Activated naive CD4-positive, alpha-beta T cell treated with anti-CD3 and anti-CD28 coated beads, Interleukin-2, amount 10 ng/mL, durations not matched to agents 7 days and 5 days (primary cell): ENCODE measurements at places on chromosomes 5 and 9.

- DNase-seq: no peak
Observed at GRCh38 chr5:5613261-5613990, 190.9 kb downstream of the ICE1 start.

GRCh38 chr5:125258615-125259014, 512.2 kb upstream of the ZNF608 start:
- no peak for DNase-seq

DNA sequence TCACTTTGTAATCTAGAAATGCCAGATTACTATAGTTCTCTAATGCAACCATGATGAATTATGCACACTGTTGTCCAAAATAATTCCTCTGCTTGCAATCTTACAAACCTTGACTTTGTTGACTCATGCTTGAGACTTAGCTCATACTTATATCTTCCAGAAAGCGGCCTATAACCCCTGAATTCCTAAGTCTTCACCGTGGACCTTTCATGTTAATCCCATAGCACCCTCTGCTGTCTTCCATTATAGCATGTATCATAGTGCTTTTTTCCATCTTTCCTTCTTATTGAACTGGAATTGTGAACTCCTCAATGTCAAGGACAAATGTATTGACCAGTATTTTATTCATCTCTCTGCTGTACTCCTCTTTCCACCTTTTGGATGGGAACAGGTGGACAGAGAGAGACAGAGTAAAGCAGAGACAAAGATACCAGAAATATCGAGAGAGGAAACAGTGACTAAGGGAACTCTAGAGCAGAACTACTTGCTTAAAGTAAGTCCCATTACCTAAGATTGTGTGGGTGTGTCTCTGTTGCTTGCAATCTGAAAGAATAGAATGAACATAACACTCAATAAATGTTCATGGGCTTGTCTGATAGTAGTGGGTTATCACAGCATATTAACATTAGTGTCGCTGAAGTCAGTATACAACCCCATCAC, 110.0 kb downstream of the LURAP1L start:
- DNase-seq: no peak

DNA sequence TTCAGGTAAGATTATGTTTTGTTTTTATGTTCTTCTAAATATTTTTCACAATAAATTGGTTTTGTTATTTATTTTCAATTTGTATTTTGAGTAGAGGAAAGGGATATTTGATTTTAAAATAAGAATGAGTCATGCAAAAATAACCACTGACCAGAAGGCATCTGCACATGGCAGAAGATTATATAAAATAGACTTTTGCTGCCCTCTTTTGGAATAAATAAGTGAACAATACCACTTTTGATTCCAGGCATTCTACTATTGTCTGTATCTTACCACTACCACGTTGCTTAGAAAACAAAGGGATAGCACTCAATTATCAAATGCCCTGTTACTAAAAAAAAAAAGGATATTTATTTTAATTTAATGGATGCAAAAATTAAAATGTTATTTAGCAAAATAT, 227.3 kb upstream of the ITGA1 start:
- DNase-seq: no peak

DNA sequence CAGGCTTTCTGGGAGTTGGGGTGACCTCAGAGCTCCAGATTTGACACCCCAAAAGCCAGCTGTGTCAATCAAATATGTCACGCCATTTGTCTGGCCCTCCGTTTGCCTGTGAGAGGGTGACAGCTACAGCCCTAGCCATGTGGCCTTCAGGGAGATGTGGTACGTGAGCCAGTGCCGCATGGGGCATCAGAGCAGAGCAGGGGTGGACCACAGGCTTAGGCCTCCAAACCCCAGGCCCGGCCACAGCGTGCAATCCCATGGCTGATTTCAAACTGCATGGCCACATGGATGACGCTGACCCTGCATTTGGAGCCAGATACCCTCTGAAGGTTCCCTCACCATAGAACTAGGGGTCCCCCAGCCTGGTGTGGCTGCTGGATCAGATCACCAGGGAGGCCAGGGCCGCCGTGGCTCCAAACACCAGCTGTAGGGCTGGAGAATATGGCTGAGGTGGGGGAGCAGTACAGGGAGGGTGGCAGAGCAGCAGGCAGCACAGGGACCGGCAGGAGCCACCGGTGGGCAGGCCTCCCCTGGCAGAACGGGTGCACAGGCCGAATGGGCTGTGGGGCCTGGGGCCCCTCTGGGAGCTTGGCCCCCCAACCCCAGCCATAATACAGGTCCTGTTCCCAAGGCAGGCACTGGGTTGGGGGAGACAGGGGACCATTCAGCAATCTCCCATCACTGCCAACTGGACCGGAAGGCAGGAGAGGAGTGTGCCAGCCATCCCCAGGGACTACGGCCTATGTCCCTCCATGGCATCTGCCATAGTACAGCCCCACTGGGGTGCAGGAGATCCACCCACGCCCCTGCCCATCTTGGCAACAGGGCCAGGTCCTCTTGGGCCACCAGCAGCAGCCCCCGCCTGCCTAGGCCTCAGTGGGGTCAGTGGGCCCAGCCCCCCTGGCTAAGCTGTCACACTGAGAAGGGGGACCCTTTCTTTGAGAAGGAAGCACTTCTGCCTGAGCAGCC, 1.5 kb downstream of the SAPCD2 start:
- no peak for DNase-seq

GRCh38 chr5:61647672-61648071, 315.6 kb downstream of the ZSWIM6 start:
- no peak for DNase-seq

- DNase-seq: no peak
Observed at GRCh38 chr9:81896070-81896469, 32.2 kb upstream of the SPATA31D4 start.
